ENCODE measurements at places on chromosomes 2 and 18.

- no peak for DNase-seq
Observed at GRCh38 chr18:12552879-12553242, 105.0 kb downstream of the SPIRE1 start.

GRCh38 chr2:1612391-1613077, 131.8 kb downstream of the PXDN start:
- no peak for DNase-seq

DNA sequence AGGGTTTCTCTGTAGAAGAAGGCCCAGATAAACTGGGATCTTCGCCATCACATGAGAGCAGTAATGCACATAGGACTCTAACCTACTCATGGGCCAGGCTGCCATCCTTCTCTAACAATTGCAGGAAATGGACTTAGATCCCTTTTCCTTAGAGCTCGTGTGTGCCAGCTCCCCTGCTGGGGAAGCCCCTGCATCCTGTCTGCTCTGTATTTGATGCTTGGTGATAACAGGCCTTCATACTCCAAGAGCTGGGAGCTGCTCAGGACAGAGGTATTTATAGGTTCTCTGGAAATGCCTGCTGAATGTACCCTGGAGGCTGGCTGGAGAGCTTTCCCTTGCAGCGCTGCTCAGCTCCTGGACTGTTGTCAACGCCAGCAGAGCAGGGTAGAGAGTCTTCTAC, 249.6 kb downstream of the MTX2 start:
- no peak for DNase-seq

GRCh38 chr18:49412679-49413078, 47.8 kb downstream of the DYM start:
- no peak for DNase-seq

- no peak for DNase-seq
Observed at GRCh38 chr18:74370115-74370514, 54.5 kb downstream of the C18orf63 start.

DNA sequence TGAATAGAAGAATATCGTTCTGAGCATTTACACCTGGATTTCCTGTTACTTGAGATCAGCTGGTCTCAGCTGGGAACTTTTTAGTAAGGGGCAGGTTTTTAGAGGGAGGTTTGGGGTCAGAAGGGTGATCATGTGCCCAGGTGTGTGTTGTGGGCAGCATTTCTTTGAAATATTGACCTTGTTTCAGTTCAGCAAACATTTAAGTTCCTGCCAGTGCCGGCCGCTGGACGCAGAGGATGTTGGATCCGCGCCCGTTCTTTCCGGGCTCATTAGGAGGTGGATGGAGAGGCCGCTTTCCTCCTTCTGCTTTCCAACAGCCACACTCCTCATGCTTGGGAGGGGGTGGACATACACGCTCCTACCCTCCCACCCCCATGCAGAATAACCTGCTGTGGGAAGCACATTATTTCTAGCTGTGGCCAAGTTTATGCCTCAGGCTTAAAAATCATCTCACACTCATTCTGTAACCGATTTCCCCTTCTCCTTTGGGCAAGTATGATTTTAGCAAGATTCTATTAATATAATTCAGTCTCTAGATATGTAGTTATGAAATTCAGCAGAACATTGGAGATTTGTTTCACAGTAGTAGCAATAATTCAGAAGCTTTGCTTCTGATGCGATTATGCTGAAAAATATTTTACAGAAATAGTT, 131.4 kb downstream of the ZNF236 start:
- no peak for DNase-seq

DNA sequence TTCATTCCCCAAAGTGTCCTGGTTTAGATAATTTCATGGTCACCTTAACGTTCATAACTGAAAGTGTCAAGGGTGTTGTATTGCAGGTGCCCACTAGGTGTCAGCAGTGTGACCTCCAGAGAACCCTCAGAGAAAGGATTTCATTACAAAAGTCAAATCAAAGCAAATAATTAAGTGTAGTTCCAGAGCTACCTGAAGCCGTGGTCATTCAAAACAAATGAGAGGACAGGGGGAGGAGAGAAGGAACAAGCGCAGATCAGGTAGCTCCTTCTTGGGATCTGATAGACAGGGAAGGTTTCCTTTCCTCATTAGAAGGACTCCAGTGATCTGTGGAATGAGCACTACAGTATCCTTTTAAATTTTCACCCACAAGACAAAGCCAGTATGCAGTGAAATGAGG, at the start of gene SLC9A4:
TSS of gene SLC9A4 (plus strand) at position 207 of the 400 bp plus-strand sequence. CDS start 534 bp downstream, outside the sequence.
- DNase-seq: peak; percentile 40

DNA sequence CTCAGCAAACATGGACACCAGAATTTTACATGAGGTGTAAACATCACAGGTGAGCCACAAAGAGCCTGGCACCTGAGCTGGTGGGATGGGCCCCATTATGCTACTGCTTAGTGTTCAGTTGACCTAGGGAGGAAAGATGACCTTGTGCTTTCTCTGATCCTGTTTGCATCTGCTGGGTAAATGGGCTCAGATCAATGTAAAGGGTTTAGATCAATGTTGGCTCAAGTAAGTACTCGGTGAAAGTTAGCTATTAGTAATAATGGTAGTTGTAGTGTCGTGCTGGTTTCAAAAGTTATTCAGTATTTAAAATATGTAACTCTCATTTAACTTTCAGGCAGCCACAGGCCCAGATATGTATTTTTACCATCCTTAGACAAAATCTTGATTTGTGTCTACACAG, 19.8 kb downstream of the ABHD3 start:
- DNase-seq: no peak

DNA sequence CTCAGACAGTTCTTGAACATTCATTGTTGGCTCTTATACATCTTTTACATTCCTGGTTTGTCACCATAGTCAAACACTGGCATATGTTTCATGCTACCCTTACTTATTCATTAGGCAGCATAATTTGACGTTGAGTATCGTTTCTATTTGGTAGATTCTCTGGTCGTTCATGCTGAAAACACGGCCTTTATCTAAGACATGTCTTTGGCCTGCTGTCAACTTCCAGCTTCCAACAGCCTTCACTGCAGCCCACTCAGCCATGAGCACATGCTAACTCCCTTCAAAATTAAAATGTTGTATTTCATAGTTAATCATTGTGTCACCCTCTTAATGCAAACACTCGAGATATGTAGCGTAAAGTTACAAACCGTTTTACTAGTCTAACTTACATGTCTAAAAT, 493.0 kb upstream of the NRP2 start:
- no peak for DNase-seq

- DNase-seq: no peak
Observed at GRCh38 chr2:14715600-14715999, 83.1 kb downstream of the LRATD1 start.

- DNase-seq: peak; percentile 83
Observed at GRCh38 chr18:22559414-22560274, 141.9 kb upstream of the CTAGE1 start.

DNA sequence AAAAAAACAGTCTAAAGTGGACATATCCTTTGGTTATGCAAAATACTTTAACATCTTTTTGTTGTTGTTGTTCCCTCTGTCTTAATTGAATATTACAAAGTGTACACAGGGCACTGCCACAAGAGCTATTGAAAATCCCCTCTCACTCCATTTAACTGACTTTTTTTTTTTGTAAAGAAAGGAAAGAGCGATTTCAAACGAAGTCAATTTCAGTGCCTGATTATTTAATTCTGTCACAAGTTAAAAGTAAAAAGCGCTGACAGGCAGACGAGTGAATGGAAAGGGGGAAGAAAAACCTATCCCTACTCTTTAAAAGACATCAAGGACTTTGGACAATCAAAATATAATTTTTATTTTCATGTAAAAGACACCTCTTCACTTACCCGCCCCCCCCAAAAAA, 1.9 kb downstream of the FIGN start:
- no peak for DNase-seq

GRCh38 chr2:240142256-240142775, 1.9 kb upstream of the OTOS start:
- DNase-seq: no peak

GRCh38 chr2:174445248-174445647, 41.6 kb downstream of the GPR155 start:
- DNase-seq: no peak

GRCh38 chr2:181774685-181775084, 94.4 kb upstream of the NEUROD1 start:
- DNase-seq: no peak

GRCh38 chr2:201532686-201533304, 81.3 kb downstream of the STRADB start:
- no peak for DNase-seq

GRCh38 chr2:59905731-59906130, 647.7 kb downstream of the BCL11A start:
- DNase-seq: no peak

- DNase-seq: no peak
Observed at GRCh38 chr2:24394998-24395397, 34.7 kb upstream of the ITSN2 start.

- no peak for DNase-seq
Observed at GRCh38 chr18:53657257-53657656, 567.2 kb downstream of the MBD2 start.

DNA sequence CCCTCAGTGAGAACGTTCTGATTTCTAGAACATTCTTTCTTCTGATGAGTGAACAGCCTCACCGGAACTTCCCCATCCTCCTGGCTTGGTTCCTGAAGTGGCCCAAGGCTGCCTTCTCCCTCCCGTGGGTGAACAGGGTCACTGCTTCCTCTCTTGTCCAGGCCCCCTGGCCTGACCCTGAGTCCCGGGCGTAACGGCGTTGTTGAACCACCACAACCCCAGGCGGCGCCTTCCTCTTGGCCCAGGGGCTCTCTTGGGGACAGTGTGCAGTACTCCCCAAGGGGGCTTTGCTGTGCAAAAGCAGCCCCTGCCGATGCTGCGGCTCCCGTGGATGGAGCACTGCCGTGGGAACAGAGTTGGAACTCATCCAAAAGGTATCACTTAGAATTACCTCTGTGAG, 147.2 kb downstream of the TSN start:
- no peak for DNase-seq

DNA sequence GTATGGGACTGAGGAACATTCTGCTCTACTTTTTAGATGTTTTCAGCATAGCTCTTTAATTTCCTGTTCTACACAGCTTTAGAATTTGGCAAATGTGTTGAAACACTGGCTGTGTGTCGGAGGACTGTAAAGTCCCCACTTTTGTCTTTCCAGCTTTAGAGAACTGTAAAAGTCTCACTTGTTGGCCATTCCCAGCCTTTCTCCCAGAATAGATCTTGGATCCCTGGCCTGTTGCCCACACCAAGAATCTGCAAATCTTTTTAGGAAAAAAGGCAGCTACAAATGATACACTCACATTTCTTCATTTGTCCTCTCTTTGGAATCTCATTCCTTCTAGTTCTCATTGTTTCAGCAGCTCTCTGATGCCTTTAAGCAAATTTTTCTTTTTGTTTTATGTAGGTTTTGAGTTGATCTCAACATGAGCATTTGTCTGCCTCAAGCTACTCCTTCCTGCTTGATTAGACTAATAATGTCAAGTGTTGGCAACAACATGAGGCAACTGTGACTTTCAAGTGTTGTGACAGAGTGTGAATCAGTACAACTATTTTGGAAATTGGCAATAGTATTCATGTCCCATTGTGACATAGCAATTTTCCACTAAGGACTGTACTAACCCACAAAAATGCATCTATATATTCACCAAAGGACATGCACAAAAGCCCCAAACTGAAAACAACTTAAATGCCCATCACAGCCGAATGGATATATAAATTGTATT, 610.8 kb downstream of the EPHA4 start:
- no peak for DNase-seq

DNA sequence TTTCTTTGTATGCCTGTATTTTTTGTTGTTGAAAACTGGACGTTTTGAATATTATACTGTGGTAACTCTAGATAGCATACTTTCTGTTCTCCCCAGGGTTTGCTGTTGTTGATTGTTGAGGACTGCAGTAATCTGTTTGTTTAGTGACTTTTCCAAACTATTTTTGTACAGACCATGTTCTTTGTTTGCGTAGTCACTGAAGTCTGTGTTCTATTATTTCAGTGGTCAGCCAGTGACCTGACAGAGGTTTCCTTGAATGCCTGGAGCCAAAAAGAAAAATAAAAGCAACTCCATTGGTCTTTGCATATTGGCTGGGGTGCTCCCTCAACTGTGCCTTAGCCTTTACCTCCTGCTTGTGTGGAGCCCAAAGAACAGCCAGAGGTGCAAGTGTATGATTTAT, 42.7 kb upstream of the PHLPP1 start:
- no peak for DNase-seq

GRCh38 chr18:43507842-43508481, 230.7 kb upstream of the SYT4 start:
- DNase-seq: no peak

DNA sequence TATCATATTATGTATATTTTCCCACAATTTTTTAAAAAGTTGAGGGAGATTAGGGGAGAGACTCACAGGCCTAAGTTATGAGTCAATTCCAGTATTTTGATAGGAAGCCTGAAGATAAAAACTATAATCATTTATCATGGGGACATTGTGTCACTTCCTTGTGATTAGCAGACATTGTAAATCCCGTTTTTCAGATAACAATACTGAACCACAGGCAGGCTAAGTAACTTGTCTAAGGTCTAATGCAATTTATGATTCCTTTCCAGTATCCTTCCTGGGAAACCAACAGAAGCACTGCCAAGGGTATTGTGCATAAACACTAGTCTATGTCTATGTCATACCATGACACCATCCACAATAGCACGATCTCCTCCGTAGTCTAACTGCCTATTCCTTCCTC, 235.2 kb upstream of the PIK3C3 start:
- DNase-seq: no peak

DNA sequence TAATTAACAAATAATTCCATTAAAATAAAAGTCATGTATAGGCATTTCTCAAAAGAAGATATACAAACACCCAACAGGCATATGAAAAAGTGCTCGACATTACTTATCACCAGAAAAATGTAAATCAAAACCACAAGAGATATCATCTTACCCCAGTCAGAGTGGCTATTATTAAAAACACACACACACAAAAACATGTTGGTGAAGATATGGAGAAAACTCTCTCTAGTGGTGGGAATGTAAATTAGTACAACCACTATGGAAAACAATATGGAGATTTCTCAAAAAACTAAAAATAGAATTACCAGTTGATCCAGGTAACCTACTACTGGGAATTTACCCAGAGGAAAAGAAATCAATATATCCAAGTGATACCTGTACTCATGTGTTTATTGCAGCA, 966.3 kb upstream of the POU3F3 start:
- DNase-seq: no peak

GRCh38 chr2:1730015-1730927, 14.0 kb downstream of the PXDN start:
- DNase-seq: no peak

DNA sequence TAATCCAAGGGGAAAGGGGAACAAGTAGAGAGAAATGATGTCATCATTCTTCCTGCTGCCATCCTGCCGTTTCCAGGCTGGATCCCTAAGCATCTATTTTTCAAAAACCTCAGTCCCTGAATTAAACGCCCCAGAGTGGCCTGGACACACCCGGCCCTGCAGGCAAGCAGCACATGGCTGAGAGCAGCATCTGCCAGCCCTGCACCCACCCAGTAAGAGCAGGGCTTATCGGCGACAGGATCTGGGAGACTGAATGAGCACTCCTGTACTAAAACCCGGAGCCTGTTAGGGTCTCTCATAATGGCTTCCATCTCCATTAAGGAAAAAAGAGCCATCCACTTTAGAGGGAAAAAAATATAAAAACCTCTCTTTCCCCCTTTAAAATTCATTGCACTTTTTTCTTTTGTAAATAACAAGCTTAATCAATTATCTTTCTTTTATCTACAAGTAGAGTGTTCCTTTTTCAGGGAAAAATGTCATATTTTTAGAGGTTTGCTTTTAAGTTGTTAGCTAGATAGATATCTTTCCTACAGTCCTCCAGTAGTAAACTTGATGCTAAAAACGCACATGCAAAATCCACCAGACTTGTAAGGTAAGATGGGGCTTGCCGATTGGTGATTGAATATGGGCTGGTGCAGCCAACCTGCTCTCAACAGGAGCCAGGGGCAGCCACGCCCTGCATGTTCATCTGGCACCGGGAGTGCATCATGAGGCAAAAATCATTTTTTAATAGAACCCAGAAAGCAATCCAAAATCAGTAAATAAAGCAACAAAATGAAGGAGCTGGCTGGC, 457.8 kb downstream of the EIPR1 start:
- no peak for DNase-seq

All from left kidney (tissue), 8 donors.